Upper lobe of right lung (tissue), 1 donor: ENCODE measurements at places on chromosomes 4 and X. TPM values are rescaled to one million over a fixed set of nuclear protein-coding genes. Genes with fewer than 3 reads are reported as not detected.

DNA sequence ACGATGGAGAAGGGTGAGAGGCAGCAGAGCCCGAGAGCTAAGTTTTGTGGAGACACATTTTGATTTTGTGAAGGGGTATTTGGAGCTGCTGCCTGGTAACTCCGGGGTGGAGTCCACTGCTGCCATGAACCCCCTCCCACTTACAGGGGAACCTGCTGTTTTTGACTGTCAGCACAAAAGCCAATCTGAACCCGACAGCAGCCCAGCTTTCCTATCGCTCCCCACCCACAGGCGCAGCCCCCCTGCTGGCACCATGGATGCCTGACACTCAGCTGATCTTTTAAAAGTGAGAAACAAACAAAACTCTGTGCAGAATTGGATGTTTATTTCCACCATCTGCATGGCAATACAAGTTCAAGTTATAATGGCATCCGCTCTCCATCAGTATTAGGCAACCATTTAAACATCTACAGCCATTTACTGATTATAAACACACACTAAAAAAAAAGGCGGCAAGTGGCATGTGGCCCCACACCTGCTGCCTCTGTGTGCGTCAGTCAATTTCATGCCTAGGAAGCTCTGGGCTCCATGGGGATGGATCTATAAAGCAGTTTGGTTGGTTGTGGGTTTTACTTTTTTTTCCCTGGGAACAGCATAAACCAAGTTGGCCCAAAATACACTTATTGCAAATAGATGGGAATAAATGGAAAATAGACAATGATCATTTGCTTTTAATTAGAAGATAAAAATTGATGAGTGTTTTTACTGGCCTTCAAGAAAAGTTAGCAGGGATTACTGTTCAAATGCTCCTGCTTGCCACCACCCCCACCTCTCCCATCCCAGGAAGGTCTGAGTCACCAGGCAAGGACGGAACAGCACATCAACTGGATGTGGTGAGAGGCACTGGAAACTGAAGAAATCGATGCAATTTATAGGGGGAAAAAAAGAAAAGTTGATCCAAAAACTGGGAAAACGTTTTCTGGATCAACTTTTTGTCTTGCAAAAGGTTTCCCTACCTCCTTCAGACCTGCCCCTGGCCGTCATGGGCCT is 46.0 kb downstream of the SEPSECS start:
- H3K36me3 ChIP-seq: no peaks in the 10 kb centered on the region
- H3K27me3 ChIP-seq: no peaks in the 10 kb centered on the region
- no peak for DNase-seq

DNA sequence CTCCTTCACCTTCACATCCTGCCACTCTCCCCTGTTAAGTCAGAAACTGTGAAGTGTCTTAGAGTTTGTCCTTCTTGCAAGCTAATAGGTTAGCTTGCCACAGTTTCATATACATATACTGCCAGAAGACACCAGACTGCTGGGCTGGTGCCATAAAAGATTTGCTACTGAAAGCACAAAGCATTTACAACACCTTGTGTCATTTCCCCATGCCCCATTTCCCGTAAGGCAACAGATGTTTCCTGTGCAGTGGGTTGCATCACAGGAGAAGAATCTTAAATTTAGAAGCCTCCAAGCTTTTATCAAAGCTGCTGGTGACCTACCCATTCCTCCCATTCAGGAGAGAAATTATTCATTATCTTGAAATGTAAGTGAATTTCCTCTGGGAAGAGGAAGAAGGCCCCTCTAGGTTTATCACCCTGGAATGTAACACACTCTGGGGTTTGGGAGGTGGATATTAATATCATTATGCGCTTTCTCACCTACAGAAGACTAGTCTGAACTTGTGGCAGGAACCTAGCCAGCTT is 34.5 kb upstream of the RAB33B start:
- H3K4me3 ChIP-seq: no peak overlapping the region
- H3K27me3 ChIP-seq: no peaks in the 10 kb centered on the region

DNA sequence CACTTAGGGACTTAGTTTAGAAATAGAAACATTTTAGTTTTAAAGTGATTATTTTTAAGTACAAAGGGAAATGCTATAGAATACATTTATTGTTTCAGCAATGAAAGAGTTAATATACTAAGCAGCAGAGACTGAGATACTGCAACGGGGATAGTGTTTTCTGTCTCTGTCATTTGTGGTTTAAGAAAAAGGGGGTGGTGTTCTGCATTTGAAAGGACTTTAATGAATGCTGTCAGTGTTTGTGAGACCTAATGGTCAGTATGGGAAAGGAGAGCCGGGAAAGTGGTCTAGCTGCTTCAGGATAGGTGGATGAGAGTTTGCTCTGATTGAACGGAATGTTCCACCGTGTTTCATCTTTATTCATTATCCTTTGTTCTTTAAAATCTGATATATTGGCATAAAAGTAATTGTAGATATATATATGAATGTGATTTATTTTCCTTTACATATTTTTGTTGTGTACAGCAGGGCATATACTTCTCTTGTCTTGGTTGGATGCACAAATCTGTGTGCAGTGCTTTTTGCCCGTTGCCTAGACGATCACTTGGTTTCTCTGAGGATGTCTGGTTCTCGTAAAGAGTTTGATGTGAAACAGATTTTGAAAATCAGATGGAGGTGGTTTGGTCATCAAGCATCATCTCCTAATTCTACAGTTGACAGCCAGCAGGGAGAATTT is at the start of gene KLHL5:
Gene KLHL5, plus strand, starts transcription at position 139 of the 676 bp plus-strand sequence. Its CDS starts 421 bp downstream, at position 560.
- H3K4me3 ChIP-seq: no peak within 1 kb of the TSS
- H3K4me1 ChIP-seq: no peaks in the 10 kb centered on the region
- H3K36me3 ChIP-seq: no peaks in the 10 kb centered on the region
- DNase-seq: no peak
- H3K27ac ChIP-seq: no peak within 1 kb of the TSS
- H3K27me3 ChIP-seq: no peaks in the 10 kb centered on the region

DNA sequence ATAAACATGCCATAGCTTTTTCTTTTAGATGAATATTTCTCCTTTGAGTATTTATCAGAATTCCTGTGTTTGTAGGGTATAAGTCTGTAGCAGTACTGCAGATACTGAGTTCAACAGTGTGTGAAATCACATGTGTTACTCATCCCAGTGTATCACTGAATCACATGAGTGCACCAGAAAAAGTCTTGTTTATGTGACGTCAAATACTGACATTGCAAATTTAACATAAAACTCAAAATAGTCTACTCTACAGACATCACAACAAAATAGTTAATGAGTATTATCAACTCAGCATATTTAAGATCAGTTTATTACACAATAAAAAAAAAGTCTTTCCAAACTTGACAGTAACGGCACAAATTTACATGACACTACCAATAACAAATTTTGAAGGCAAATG is 221.3 kb downstream of the DCTD start:
- no peaks in the 10 kb centered on the region for H3K27me3 ChIP-seq
- H3K27ac ChIP-seq: no peak overlapping the region
- no peaks in the 10 kb centered on the region for H3K4me1 ChIP-seq
- no peaks in the 10 kb centered on the region for H3K36me3 ChIP-seq

DNA sequence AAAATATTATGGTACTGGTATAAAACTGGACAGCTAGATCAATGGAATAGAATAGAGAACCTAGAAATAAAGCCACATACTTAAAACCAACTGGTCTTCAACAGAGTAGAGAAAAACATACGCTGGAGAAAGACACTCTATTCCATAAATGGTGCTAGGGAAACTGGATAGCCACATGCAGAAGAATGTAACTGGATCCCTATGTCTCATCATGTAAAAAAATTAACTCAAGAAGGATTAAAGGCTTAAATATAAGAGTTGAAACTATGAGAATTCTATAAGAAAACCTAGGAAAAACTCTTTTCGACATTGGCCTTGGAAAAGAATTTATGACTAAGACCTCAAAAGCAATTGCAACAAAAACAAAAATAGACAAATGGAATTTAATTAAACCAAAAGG is 114.6 kb downstream of the PCDH18 start:
- no peak overlapping the region for H3K27ac ChIP-seq
- no peak for DNase-seq
- H3K4me3 ChIP-seq: no peak overlapping the region
- no peaks in the 10 kb centered on the region for H3K4me1 ChIP-seq
- no peaks in the 10 kb centered on the region for H3K36me3 ChIP-seq

DNA sequence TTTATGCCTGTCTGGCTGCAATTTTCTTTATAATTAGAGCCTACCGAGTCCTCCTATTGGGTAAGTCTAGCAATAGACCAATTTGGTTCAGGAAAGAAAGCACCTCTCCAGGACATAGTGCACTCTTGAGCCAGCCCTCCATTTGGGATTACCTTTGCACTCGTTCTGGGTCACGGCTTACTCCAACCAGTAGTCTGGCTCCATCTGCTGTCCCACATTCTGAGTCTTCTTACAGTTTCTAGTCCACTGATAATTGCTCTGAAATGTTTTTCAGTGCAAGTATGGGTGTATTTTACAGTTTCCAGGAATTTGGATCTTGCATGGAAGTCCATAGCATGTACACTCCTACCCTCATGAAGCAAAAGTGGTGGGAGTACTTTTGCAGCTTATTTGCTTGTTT is 34.8 kb upstream of the USP51 start:
- H3K4me1 ChIP-seq: no peaks in the 10 kb centered on the region
- no peak overlapping the region for H3K4me3 ChIP-seq
- no peaks in the 10 kb centered on the region for H3K36me3 ChIP-seq
- no peak for DNase-seq
- no peak overlapping the region for H3K27ac ChIP-seq
- no peaks in the 10 kb centered on the region for H3K27me3 ChIP-seq

DNA sequence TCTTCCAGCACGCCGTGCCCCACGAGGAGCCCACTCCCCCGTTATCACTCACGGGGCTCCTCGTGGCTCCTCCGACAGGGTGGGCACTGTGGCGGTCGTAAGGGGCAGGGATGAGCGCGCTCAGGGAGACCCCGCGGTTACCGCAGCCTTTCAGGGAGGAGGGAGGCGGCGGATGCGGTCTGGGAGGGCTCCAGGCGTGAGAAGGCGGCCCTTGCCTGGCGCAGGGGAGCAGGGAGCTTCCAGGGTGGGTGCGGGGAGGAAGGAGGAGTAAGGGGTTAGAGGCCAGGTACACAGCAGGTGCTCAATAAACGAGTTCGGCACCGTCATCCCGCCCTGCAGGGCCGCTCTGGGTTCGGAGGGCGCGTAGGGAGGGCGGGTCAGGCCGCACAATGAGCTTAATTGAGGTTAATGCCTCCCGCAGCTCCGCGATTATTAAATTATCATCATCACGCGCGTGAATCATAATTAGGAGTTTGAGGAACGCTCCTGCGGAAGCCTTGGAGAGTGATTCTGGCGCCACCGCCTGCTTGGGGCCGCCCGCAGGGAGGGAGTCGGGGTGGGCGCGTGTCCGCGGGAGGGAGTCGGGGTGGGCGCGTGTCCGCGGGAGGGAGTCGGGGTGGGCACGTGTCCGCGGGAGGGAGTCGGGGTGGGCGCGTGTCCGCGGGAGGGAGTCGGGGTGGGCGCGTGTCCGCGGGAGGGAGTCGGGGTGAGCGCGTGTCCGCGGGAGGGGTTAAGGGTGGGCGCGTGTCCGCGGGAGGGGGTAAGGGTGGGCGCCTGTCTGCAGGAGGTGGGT is 7.6 kb upstream of the NKX1-1 start:
- DNase-seq: peak; percentile 56
- H3K4me3 ChIP-seq: no peak overlapping the region
- H3K27ac ChIP-seq: no peak overlapping the region
- no peaks in the 10 kb centered on the region for H3K4me1 ChIP-seq
- H3K27me3 ChIP-seq: peaks cover 75% of the 10 kb centered on the region
- H3K36me3 ChIP-seq: no peaks in the 10 kb centered on the region

- no peaks in the 10 kb centered on the region for H3K36me3 ChIP-seq
- DNase-seq: no peak
- H3K27me3 ChIP-seq: no peaks in the 10 kb centered on the region
- H3K27ac ChIP-seq: no peak overlapping the region
- no peaks in the 10 kb centered on the region for H3K4me1 ChIP-seq
These were observed 54.1 kb downstream of the ATRX start for GRCh38 chrX:77731821-77732419.

DNA sequence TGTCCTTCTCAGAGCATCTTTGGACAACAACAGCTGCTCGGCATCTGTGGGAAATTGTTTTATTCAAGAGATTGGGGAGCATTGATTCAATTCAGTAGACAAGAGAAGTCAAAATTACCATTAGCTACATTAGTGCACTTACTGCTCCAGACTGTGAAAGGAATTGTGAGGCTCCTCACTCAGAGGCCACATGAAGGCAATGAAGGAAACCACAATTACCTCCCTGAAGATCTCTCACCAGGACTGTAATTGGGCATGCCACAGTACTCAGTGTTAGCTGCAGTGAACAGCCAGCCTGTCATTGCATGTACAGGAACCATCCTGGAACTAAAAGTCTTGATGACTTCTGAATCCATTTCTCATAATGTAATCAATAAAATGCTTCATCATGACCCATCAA is 144.8 kb downstream of the PPA2 start:
- no peak overlapping the region for H3K4me3 ChIP-seq
- H3K4me1 ChIP-seq: no peaks in the 10 kb centered on the region
- H3K27ac ChIP-seq: no peak overlapping the region
- H3K36me3 ChIP-seq: no peaks in the 10 kb centered on the region

DNA sequence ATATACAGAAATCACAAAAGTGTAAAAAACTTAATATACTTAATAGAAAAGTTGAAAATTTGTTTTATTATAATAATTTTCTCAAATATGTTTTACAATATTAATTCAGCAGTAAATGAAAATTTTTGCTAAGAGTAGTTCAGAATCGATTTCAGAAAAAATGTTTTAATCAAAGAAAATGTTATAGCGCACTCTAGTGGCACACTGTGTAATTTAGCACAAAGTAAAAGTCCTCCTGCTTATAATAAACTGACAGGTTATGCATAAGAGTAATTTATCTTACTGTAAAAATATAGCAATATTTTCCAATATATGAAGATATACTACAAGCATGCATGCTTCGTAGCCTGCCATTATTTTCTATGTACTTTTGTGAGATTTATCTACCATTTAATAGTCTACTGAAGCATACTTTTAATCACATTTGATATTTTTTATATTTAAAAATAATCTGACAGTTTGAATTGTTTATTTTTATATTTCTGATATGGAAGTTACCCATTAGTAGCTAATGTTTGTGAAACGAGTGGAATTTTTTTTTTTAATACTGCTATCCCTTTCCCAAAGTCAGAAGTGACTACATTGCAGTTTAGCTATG is 217.9 kb upstream of the KLHL4 start:
- no peak overlapping the region for H3K4me3 ChIP-seq
- H3K27me3 ChIP-seq: no peaks in the 10 kb centered on the region
- no peaks in the 10 kb centered on the region for H3K4me1 ChIP-seq
- H3K36me3 ChIP-seq: no peaks in the 10 kb centered on the region
- no peak overlapping the region for H3K27ac ChIP-seq

DNA sequence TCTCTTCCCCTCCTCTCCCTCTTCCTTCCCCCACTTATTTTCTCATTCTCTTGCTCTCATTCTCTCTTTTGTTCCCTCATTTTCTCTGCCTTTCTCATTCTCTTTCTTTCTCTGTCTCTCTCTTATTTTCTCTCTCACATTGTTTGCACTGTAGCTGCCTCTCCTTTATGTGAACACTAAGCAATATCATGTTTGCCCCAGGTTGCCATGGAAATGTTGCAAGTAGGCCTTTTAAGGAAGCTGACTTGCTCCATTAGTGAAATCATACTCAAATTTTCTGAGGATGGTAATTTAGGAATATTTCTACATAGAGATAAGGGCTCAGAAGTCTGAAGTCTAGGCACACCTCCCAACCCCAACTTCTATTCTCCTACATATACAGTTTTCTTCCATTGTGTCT is 130.1 kb downstream of the EDA start:
- no peak overlapping the region for H3K4me3 ChIP-seq
- H3K4me1 ChIP-seq: no peaks in the 10 kb centered on the region
- no peak for DNase-seq
- no peak overlapping the region for H3K27ac ChIP-seq
- no peaks in the 10 kb centered on the region for H3K27me3 ChIP-seq

ARX gene
- not detected for total RNA-seq

CCNB3 gene
- 0.46 TPM for total RNA-seq

MAGEE2 gene
- not detected for total RNA-seq

GAGE12J gene
- total RNA-seq: not detected

TRIML2 gene
- total RNA-seq: not detected
